ENCODE measurements at places on chromosomes 11 and 22. TPM values are rescaled to one million over a fixed set of nuclear protein-coding genes. Genes with fewer than 3 reads are reported as not detected.

The MN1 gene
- polyA plus RNA-seq, result 3.4 TPM

The CCDC89 gene
- 5.1 TPM for polyA plus RNA-seq

- DNase-seq, result no peak
- peaks cover 25% of the 10 kb centered on the region for H3K36me3 ChIP-seq
- no peak overlapping the region for H3K27ac ChIP-seq
- H3K4me1 ChIP-seq, result peaks cover 27% of the 10 kb centered on the region
Observed at GRCh38 chr11:78248903-78249302, 60.2 kb downstream of the USP35 start.

DNA sequence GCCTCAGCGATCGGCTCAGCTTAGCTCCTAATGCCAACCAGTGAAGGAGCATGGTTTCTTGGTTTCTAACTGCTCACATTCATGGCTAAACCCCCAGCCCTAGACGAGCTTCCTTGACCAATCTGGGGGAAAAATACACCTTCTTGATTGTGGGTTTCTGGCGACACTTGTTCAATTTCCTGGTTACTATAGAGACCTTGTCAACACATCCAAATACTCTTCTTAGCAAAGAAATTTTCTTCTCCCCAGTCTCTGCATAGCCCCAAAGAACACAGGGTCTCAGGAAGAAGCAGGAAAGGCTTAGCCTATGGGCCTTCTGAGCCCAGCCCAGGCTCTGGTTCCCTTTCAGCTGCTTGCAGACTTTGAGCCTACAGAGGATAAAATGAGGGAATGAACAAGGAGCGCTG is 88.5 kb upstream of the SYT13 start:
- no peaks in the 10 kb centered on the region for H3K36me3 ChIP-seq
- peaks cover 4% of the 10 kb centered on the region for H3K4me1 ChIP-seq
- no peak overlapping the region for H3K4me3 ChIP-seq
- no peak for DNase-seq
- no peaks in the 10 kb centered on the region for H3K27me3 ChIP-seq

The CUL5 gene
- 41.5 TPM for polyA plus RNA-seq

The RNF169 gene
- 22.1 TPM for polyA plus RNA-seq

The GAL gene
- polyA plus RNA-seq, result not detected

DNA sequence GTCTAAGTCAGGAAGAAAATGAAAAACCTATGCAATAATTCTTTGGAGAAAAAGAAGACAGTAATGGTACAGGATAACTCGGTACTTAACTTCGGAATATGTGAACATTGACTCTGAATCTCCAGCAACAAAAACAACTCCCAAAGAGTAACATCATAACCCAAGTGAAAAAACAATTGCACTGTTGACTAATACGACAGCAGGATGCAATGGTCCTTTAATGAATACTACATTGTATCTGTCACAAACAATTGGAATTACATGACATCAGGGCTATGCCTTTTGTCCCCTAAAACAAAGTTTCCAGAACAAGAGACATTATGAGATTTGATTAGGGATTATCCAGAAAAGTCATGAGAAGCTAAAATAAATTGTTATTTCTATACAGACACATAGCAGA is 1065.9 kb downstream of the LRRC4C start:
- H3K4me3 ChIP-seq, result no peak overlapping the region
- no peaks in the 10 kb centered on the region for H3K4me1 ChIP-seq
- no peak overlapping the region for H3K27ac ChIP-seq
- no peaks in the 10 kb centered on the region for H3K27me3 ChIP-seq

The PTGDR2 gene
- polyA plus RNA-seq, result 0.19 TPM

- peaks cover 68% of the 10 kb centered on the region for H3K36me3 ChIP-seq
- no peaks in the 10 kb centered on the region for H3K27me3 ChIP-seq
- no peaks in the 10 kb centered on the region for H3K4me1 ChIP-seq
Observed at GRCh38 chr22:23695571-23696325, 4.9 kb downstream of the RGL4 start.

The NUP98 gene
- 62.1 TPM for polyA plus RNA-seq

DNA sequence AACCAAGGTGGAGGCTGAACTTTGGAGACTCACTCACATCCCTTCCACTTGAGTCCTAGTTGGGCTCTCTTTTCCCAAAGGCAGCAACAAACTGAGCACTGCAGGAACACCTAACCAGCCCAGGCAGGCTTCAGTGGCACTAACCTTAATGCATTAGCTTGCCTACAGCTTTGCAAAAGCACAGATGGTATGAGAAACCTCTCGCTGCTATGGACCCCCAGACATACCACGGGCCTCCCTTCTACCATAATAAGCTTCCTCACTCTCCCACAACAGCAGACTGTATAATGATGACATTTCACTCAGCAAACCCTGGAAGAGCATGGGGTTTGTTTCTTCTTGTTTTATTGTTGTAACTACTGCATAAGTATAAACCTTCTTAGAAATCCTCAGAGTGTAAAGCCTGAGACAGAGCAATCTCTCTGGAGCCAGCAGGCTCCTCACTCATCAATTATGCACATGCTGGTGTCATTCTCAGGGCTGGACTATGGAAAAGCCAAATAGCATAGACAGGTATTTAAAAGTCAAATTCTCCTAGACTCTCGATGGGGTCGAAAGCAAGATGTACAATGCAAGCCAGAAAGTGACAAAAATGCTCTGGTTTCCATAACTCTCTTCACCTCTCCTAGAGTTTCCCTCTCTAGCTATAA is 167.6 kb downstream of the NXPE2 start:
- no peak for DNase-seq
- no peak overlapping the region for H3K27ac ChIP-seq
- H3K36me3 ChIP-seq, result no peaks in the 10 kb centered on the region
- H3K27me3 ChIP-seq, result no peaks in the 10 kb centered on the region

The SIK3 gene
- polyA plus RNA-seq, result 34.5 TPM

DNA sequence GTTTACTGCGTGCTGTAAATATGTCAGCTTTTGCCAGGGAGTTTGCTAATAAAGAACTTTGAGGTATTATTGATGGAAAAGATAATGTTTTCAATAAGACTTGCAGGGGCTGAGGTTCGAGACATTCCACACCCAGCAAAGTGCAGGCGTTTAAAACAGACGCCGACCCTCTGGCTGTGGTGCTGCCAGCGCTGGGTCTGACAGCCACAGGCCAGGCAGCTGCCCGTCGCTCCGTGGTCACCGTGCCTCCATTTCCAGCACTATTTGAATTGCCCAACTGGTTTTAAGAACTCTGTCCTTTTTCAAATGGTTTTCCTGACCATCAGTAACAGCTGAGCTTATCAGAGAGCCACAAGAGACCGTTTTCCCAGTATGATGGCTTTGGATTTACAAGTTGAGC is 28.1 kb upstream of the ALX4 start:
- H3K36me3 ChIP-seq, result no peaks in the 10 kb centered on the region
- no peak for DNase-seq
- no peak overlapping the region for H3K27ac ChIP-seq
- no peaks in the 10 kb centered on the region for H3K4me1 ChIP-seq
- peaks cover 46% of the 10 kb centered on the region for H3K27me3 ChIP-seq
- no peak overlapping the region for H3K4me3 ChIP-seq

DNA sequence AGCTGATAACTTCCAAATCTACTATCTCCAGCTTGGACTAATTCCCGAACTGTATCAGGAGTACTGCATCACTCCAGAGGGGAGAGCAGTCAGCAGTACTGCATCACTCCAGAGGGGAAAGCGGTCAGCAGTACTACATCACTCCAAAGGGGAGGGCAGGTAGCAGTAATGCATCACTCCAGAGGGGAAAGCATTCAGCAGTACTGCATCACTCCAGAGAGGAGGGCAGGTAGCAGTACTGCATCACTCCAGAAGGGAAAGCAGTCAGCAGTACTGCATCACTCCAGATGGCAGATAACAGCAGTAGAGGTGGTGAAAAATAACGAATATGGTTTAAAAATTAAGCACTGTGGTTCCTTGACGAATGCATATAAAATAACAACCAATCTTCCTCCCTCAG is 8.4 kb downstream of the CWC15 start:
- no peak overlapping the region for H3K27ac ChIP-seq
- no peaks in the 10 kb centered on the region for H3K4me1 ChIP-seq
- H3K27me3 ChIP-seq, result no peaks in the 10 kb centered on the region
- DNase-seq, result no peak
- H3K36me3 ChIP-seq, result peaks cover 100% of the 10 kb centered on the region

Data from left lung (tissue), 14 donors.